ENCODE measurements at places on chromosomes 6 and 20.

DNA sequence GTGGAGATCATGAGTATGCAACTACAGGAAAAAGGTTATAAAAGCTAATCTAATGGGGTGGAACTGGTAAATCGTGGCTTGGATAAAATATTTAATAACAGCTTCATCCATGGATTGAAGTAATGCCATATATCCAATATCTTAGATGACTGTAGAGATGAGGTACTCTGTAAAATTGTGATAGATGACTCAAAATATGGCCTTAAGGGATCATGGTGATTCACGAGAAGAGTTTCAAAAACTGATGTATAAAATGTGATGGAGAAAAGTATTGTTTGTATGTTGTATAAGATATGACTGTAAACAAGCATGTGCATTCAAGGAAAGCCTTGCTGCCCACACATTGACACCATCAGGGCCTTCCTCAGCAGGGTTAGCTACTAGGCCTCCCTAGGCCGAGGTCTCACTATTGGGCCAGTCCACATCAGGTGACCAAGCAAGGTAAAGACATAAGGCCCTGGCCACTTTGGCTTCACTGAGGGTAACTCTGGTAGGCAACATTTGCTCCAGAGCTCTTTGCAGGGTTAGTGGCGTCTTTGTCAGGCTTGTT lies 17.7 kb upstream of the CCN6 start:
- no peak for DNase-seq

DNA sequence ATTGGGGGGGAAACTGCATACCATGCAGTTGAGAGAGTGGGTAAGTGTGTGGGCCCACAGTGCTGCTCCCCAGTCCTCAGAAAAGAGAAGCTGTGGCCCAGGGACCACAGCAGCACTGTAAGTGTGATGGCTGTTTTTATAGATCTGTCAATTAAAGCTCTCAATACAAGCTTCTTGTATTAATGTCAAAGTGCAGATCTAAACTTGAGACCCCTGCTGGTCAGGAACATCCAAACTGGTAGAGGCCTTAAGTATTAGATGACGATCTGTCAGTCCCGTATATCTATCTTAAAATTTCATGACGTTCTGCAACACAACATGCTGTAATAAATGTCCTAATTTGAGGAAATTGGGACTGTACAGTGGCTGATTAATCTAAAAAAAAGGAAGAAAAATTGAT lies 74.8 kb downstream of the TULP4 start:
- peak; percentile 8 for DNase-seq

GRCh38 chr20:19423900-19424620 lies 211.6 kb downstream of the SLC24A3 start:
- no peak for DNase-seq

- no peak for DNase-seq
These were observed 568.4 kb upstream of the MAP3K7 start for GRCh38 chr6:91155129-91155785.

DNA sequence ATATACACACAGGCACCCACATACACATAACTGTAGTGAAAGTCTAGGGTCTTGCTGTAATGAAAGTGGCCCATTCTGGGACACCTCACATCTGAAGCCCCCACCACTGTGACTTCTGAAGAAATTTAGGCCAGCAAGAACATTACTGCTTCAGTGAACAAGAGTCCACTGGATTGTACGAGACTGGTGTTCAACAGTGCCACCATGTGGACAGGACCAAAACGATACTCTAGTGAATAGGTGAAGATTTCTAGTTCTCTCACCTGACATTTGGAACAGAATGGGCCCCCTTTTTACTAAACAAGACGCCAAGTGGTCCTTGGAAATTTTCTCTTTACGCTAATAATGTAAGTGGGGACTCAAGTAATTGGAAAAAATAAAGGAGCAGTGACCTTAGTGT lies 156.9 kb downstream of the MAFB start:
- DNase-seq = no peak

DNA sequence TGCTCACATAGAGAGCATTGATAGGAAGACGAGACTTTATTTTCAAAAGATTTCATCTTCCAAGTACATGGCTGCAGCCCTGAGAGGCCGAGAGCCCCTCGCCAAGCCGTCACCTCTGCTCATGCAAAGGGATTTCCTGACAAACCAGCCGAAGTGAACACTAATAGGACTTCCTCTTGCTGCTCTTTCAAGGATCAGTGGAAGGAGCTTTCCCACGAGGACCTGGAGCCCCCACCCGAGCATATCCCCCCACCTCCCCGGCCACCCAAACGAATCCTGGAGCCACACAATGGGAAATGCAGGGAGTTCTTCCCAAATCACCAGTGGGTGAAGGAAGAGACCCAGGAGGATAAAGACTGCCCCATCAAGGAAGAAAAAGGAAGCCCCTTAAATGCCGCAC lies 69.3 kb downstream of the PTPN1 start:
- no peak for DNase-seq

- no peak for DNase-seq
These were observed 334.1 kb downstream of the COL12A1 start for GRCh38 chr6:74871757-74872156.

GRCh38 chr6:13841936-13842335 lies 27.6 kb upstream of the MCUR1 start:
- DNase-seq = no peak

DNA sequence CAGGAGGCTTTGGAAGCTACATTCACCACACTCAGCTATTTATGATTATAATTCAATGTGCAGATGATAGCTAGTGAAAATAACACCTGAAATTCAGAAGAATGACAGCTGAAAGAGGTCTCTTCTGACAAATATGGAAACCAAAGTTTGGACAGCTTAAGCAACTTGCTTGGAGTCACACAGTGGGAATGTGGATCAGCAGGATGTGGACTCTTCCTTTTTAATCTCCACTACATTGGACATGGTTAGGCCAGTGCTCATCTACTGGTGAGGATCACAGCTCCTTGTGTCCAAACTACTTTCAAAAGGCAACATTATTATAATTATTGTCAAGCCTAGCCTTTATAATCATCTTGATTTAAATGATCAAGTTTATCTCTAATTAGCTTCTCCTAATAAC lies 10.4 kb downstream of the TRAPPC3L start:
- no peak for DNase-seq

- no peak for DNase-seq
These were observed 158.3 kb downstream of the GRM4 start for GRCh38 chr6:33987531-33988021.

DNA sequence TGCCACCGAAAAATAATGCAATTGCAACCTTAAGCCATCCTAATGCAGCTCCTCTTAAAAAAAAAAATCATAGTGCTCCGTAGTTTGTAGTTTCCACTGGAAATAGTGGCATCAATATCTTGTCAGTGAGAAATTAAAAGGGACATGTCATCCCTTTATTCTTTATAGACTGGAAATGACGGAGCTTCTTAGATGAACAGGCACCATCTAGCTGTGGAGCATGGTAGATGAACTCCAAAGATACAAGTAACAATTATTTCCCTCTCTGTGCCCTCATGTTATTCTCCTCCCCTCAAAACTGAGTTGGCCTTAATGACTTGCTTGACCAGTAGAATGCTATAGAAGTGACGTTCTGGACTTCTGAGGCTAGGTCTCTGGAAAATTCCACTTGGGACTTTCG lies 268.1 kb upstream of the SPTLC3 start:
- no peak for DNase-seq

GRCh38 chr6:157221817-157222175 lies 101.5 kb downstream of the TMEM242 start:
- no peak for DNase-seq

DNA sequence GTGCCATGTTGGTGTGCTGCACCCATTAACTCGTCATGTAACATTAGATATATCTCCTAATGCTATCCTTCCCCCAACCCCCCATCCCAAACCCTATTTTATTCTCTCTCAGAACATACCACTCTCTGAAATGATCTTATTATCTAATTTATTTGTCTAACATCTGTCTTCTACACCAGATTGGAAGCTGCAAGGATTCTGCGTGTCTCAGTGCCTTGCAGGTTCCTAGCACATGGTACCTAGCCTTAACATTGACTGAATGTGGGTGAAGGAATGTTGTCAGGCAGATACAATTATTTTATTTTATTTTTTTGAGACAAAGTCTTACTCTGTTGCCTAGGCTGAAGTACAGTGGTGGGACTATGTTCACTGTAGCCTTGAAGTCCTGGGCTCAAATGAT lies 124.9 kb downstream of the BCAS1 start:
- no peak for DNase-seq
